Stomach (tissue), 19 donors: ENCODE measurements at places on chromosomes 5 and 9. TPM values are rescaled to one million over a fixed set of nuclear protein-coding genes. Genes with fewer than 3 reads are reported as not detected.

Gene DOLK
- 17.1 TPM for total RNA-seq

Gene PTRH1
- 50.4 TPM for total RNA-seq

Gene LEAP2
- not detected for total RNA-seq

Gene IFNA13
- not detected for total RNA-seq

Gene NMUR2
- not detected for total RNA-seq

Gene AP3B1
- 19.8 TPM for total RNA-seq

Gene DBH
- total RNA-seq = not detected

Gene FOXD1
- not detected for total RNA-seq

Gene C9orf50
- not detected for total RNA-seq

Gene ARL14EPL
- not detected for total RNA-seq

Gene LOX
- 5.5 TPM for total RNA-seq

Gene LCN9
- total RNA-seq = not detected

Gene C9
- not detected for total RNA-seq

Gene SPINK13
- not detected for total RNA-seq

Gene PPIC
- total RNA-seq = 57.5 TPM

Gene IFNK
- total RNA-seq = not detected

Gene ARHGEF37
- total RNA-seq = 21.3 TPM

Gene PALM2AKAP2
- 1.7 TPM for total RNA-seq

Gene CDH12
- not detected for total RNA-seq

Gene ADAMTS6
- total RNA-seq = 5.2 TPM

Gene CARTPT
- not detected for total RNA-seq

Gene PTPRD
- 3.5 TPM for total RNA-seq
